GM23248 (cell line): ENCODE measurements at places on chromosomes 13 and 19.

DNA sequence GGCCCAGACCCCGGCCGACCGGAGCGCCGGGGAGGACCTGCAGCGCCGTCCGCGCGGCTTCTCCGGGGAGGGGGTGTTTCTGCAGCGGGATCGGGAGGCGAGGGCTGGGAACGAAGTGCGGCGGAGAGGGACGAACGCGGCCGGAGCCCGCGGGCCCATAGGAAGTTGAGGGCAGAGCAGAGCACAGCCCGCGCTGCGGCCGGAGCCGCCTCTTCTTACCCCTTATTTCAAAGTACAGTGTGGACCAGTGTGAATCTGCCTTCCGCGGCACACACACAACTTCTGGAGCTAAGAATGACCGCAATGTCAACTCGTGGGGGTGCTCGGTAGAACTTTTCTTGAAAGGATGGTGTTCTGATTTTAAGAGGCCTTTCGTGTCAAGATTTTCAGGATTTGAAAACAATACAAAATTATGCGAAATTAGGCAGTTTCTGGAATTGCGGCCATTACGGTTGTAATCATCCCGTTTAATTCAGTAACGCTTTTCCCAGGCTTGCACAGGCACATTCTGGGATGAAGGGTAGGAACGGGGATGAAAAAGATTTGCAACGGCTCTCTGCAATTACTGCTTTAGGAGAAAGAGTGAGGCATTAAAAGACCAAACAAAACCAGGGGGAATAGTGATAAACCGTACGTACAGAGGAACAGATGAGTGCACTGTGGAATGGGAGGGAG, 821 bp downstream of the TDRD3 start:
- DNase-seq, result peak; percentile 84

GRCh38 chr13:47705185-47705584, 295.9 kb downstream of the SUCLA2 start:
- DNase-seq, result no peak

DNA sequence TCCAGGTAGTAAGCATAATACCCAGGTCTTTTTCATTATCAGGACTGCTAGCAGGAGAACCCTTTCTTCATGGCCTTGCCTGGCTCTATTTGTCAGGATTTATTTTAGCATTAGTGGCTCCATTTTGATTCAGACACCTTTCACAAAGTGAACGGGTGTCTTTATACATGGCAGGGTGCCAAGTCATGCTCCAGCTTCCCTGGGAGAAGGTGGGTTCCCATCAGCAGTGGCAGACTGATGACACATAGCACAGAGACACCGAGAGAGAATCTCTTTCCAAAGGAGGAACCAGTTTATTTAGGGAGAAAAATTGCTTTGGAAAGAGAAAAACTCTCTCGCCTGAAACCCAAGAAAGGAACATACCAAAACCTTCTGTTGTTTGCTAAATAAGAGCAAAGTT, 135.3 kb upstream of the TMTC4 start:
- DNase-seq, result no peak

GRCh38 chr13:51032831-51033230, 78.2 kb downstream of the C13orf42 start:
- no peak for DNase-seq

GRCh38 chr19:14677464-14677863, 2.8 kb upstream of the ADGRE3 start:
- no peak for DNase-seq

DNA sequence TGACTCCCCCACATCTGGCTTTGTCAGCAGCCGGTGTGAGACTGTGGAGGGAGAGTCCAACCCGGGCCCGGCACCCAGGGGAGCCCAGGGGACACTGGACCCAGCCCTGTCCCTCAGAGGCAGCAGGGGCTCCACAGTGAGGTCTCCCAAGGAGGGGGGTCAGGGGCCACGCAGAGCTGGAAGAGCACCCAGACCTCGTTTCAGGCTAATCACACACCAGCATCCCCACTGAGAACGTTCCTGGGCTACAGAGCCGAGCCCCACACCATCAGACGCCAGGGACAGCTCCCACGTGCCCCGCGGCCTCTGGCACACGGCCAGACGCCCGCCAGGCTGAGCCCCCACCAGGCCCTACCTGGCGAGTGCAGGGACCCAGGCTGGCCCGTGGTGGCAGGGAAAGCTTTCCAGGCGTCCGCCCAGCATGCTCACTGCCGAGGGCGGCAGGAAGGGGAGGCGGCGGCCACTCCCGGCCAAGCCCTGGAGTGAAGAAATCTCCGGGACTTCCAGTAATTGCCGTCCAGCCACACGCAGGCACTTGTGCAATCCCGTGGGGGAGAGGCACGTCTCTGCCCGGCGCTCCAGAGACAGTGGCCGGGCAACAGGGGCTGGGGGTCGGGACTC, 19.2 kb downstream of the SBNO2 start:
- DNase-seq, result peak; percentile 98

DNA sequence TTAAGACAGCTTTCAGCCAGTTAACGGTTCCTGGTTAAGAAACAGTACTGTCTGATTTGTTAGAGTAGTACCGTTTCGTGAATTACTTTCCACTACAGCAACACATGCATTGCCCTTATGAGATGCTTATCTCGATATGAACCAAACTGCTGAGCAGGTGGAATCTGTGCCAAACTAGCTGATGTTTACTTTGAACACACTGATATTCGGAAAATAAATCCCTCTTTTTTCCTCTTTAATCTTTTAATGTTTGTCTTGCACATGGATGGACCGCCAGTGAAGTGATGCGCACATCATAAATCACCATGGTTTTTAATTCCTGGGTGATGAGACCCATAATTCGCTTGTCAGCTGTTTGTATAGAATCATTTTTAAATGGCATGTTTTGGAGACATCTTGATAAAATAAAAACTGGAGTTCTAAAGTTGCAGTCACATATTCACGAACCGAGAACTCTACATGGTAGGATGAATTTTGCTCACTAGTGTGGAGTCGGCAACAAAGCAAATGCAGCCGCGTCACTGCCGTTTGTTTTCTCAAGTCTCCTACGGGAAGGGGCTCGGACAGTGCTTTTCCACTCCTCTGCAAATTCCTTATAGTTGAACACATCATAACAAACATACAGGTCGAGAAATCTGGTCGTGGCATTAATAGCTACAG, 1.1 kb downstream of the GJA3 start:
- DNase-seq, result peak; percentile 73

DNA sequence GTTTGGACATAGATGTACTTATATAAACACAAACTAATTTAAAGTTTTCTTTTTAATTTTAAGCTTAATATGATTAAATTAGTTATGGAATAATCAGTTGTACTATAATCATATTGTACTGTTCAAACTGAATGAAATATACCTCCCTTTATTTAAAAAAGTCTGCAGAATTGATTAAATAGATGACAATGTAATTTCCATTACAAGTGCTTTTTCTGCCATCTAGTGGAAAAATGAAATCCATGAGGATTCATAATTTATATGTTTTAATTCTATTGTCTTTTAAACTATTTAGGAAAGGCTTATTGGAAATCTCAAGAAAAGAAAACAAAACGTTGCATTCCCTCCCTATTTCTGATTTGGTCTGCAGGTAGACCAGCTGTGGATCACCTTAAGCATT, 30.9 kb downstream of the MZT1 start:
- DNase-seq, result peak; percentile 31

- no peak for DNase-seq
Observed at GRCh38 chr13:82687884-82688283, 1194.4 kb downstream of the SLITRK1 start.

GRCh38 chr13:24681930-24682329, 1.7 kb downstream of the ATP12A start:
- no peak for DNase-seq

GRCh38 chr13:41502673-41503072, 45.3 kb downstream of the RGCC start:
- no peak for DNase-seq

GRCh38 chr19:50300814-50301606, 28.2 kb downstream of the KCNC3 start:
- peak; percentile 83 for DNase-seq

- no peak for DNase-seq
Observed at GRCh38 chr13:61770681-61771080, 355.0 kb upstream of the PCDH20 start.

DNA sequence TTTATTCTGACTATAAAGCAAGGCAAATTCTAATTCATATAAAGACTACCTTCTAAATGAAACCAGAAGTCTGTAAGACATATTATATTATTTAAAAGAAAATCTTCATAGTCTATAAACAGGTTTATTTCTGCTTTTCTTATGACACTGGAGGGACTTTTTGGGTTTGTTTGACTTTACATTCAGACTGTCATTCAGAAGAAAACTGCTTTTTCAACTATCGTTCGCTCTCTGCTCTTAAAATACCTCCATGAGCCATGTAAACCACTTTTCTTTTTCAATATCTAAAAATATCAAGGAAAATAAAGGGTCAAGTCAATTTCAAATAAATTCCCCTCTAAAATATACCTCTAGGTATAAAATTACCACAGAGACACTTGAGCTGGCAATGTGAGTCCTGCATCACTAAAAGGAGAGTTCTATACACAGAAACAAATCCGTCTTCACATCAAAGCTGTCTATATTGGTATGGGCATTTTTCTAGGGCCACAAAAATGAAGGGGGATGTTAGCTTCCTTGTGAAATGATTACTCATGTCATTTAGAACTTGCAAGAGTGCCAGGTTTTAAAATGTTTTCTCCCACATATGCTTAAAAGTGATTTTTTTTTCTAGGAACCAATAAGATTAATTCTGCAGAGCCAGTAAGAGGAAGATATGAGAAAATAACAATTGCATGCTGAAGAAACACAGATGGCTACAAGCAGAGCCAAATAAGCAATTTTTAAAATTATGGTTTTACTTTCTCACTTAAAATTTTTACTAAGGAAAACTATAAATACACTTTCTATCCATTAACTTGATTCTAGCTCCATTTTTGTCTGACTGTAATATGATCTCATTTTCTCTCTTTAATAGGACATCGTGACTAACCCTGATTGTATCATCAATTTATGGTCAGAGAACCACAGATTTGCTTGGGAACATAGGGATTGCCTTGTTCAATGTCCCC, 181.8 kb downstream of the TBC1D4 start:
- DNase-seq, result peak; percentile 55

DNA sequence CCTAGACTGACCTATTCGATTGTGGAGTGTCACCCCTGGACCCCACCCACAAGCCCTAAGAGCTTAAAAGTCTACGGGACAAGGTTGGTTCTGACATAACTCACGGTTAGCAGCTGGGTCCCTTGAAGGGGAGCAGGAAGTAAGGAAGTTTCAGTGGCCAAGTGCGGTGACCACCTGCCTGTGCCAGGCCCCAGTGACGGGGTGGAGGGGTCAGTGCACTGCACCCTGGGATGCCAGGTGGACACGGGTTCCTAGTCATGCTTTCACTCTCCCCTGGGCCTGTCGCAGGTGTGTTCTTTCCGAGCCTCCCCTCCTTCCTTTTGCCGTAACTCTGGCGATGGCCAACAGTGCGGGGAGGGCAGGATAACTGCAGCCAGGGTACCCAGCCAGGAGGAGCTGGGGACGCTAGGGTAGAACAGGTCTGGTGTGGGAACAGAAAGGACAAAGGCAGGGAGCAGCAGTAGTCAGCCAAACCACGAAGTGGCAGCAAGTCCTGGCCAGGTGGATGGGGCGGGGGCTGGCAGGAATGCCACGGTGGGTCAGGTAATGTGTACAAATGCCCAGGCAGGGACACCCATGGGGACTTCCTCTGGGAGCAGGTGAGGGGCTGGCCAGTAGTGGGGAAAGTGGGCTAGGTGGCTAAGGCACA, 58.3 kb downstream of the RGCC start:
- no peak for DNase-seq

DNA sequence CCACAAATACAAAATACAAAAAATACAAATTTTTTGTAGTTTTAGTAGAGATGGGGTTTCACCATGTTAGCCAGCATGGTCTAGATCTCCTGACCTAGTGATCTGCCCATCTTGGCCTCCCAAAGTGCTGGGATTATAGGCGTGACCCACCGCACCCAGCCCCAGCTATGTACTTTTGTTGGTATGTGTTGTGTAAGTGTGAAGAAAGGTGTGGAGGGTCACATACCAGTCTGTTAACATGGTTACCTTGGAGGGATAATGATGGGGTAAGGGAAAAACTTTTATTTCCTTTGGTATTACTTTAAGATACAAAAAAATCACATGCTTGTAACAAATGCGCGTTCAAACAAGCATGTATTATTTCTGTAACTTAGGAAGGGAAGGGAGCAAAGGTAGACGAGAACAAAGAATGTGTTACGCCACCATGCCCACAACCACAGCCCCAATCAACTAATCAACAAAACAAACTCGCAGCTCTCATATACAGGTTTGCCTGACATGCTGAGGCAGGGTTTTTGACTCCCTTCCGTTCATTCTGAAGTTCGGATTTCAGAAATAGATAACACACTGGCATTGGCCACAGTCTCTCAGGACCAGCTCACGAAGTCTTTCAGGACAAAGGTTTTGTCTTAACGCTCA, 13.5 kb upstream of the VWA8 start:
- no peak for DNase-seq

- DNase-seq, result peak; percentile 85
Observed at GRCh38 chr19:13031917-13032623, 36.8 kb downstream of the NFIX start.
